ENCODE measurements at places on chromosomes 7 and 10. TPM values are rescaled to one million over a fixed set of nuclear protein-coding genes. Genes with fewer than 3 reads are reported as not detected.

GRCh38 chr7:125450749-125451148 lies 521.1 kb upstream of the POT1 start:
- no peak for DNase-seq

TEX47 gene
- total RNA-seq: not detected

GRCh38 chr7:110994028-110994967 lies 96.6 kb upstream of the LRRN3 start:
- no peak for DNase-seq

GRCh38 chr7:80235334-80235733 lies 100.7 kb downstream of the GNAI1 start:
- no peak for DNase-seq

- no peak for DNase-seq
Measured at GRCh38 chr7:81187753-81188152, 268.9 kb upstream of the SEMA3C start.

GRCh38 chr7:1046722-1047679 lies 2.7 kb downstream of the GPR146 start:
- DNase-seq: no peak

- no peak for DNase-seq
Measured at GRCh38 chr10:58771863-58772262, 259.2 kb downstream of the BICC1 start.

- DNase-seq: no peak
Measured at GRCh38 chr10:117126034-117126433, 12.0 kb downstream of the VAX1 start.
